Osteoblast (primary cell): ENCODE measurements at places on chromosomes 5 and 9. TPM values are rescaled to one million over a fixed set of nuclear protein-coding genes. Genes with fewer than 3 reads are reported as not detected.

DNA sequence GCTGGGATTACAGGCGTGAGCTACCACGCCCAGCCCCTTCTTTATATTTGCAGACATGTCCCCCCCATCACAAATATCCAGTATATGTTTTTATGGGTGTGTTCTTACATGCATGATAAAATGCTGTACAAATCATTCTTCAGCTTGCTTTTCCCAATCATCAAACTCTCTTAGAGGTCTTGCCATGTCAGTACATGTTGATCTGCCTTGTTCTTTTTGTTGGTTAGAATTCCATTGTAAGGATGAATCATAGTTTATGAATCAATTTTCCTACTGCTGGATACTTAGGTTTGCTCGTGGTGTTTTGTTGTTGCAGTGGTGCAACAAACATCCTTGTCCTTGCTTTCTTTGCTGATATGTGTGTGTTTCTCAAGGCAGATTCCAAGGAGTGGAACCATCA lies 79.9 kb upstream of the NEURL1B start:
- H3K36me3 ChIP-seq, result no peaks in the 10 kb centered on the region
- H3K27me3 ChIP-seq, result peaks cover 46% of the 10 kb centered on the region
- no peak overlapping the region for H3K4me3 ChIP-seq
- no peak overlapping the region for H3K27ac ChIP-seq
- H3K4me1 ChIP-seq, result peaks cover 11% of the 10 kb centered on the region

DNA sequence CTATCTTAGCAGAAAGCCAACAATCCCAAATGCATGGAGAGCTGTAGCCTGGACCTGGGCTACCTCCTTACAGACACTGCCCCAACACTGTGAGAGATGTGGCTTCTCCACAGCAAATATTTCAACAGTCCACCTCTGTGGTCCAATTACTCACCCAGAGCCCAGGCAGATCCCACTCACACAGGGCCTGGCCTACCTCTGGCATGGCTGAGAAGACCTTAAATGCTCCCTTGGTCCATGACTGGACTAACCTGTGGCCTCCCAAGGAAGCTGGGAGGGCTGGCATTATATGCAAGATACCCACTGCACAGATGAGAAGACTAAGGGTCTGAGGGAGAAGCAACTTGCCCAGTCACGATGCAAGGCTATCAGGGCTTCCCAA lies 22.8 kb upstream of the SLC25A51 start:
- no peaks in the 10 kb centered on the region for H3K27me3 ChIP-seq
- H3K36me3 ChIP-seq, result no peaks in the 10 kb centered on the region
- H3K4me1 ChIP-seq, result peaks cover 14% of the 10 kb centered on the region
- no peak overlapping the region for H3K27ac ChIP-seq
- no peak overlapping the region for H3K4me3 ChIP-seq

GRCh38 chr5:151315998-151316597 lies 12.5 kb upstream of the SLC36A3 start:
- no peak overlapping the region for H3K4me3 ChIP-seq
- H3K36me3 ChIP-seq, result no peaks in the 10 kb centered on the region
- DNase-seq, result peak; percentile 94
- no peaks in the 10 kb centered on the region for H3K4me1 ChIP-seq
- no peaks in the 10 kb centered on the region for H3K27me3 ChIP-seq

DNA sequence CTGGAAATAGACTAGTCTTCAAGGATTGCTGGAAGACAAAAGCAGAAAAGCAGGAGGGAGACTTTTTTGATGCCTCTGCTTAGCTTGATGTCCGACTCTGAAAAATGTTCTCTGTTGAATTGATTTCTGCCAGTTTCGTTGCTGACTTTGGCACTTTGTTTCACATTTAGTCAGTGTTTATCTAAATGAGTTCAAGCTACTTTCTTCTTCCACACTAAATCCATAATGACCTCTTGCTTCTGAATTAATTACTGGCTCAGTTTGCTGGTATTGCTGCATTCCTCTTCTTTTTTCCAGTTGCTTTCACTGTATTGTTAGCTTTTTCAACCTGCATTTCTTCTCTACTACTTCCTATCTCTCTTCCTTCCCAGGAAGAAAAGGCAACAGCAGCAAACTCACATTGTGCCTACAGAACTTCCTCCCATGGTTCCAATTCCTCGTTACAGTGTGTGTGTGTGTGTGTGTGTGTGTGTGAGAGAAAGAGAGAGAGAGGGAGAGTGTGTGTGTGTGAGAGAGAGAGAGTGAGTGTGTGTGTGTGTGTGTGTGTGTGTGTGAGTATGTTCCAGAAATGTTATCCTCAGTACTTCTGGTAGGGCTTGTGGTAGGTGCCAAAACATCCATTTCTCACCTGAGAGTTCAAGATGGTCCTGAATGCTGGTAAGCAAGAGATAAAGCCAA lies 234.8 kb downstream of the CSNK1G3 start:
- no peak overlapping the region for H3K27ac ChIP-seq
- H3K4me3 ChIP-seq, result no peak overlapping the region
- no peaks in the 10 kb centered on the region for H3K27me3 ChIP-seq
- no peaks in the 10 kb centered on the region for H3K36me3 ChIP-seq

- DNase-seq, result no peak
- no peaks in the 10 kb centered on the region for H3K36me3 ChIP-seq
- no peak overlapping the region for H3K4me3 ChIP-seq
- no peaks in the 10 kb centered on the region for H3K27me3 ChIP-seq
These were observed 25.3 kb upstream of the SLC1A3 start for GRCh38 chr5:36581070-36581469.

DNA sequence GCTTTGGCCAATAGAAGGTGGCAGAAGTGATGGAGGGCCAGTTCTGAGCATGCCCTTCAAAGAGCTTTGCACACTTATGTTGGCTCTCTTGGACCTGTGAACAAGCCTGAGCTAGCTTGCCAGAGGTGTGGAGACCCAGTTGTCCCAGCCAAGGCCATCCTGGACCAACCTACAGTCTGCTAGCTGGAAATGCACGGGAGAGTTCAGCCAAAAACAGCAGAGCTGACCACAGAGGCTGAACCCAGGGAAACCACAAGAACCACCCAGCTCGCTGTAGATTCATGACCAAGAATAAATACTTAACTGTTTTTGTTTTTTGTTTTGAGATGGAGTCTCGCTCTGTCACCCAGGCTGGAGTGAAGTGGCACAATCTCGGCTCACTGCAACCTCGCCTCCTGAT lies 65.4 kb upstream of the HAND1 start:
- peaks cover 5% of the 10 kb centered on the region for H3K4me1 ChIP-seq
- DNase-seq, result no peak
- no peak overlapping the region for H3K4me3 ChIP-seq
- H3K27ac ChIP-seq, result no peak overlapping the region
- peaks cover 46% of the 10 kb centered on the region for H3K27me3 ChIP-seq

GRCh38 chr5:115343855-115344254 lies 47.4 kb upstream of the CCDC112 start:
- peak; percentile 55 for DNase-seq
- no peaks in the 10 kb centered on the region for H3K36me3 ChIP-seq
- no peaks in the 10 kb centered on the region for H3K27me3 ChIP-seq
- peak overlapping the region; percentile 27 for H3K4me3 ChIP-seq
- peak overlapping the region; percentile 56 for H3K27ac ChIP-seq

DNA sequence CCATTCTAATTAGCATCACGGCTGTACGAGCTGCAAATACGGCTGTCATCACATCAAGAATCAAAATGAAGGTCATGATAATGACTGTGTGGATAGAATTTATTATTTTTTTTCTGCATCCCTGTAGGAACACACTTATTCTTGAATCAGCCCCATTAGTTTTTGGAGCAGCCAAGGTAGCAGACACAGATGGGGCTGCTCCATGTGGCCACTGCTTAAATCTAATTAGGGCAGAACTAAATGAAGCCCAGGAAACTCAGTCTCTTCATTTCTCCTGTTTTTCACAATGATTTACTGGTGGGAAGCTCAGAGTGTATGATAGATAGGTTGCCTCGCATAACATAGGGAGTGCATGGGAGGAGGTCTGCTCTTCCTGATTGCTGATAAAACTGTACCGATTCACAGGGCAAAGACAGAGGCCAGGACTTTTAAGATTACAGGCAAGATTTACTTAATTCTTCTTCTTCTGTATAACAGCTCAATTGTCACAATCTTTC lies 275.5 kb downstream of the GLIS3 start:
- no peak overlapping the region for H3K4me3 ChIP-seq
- no peak overlapping the region for H3K27ac ChIP-seq
- DNase-seq, result no peak
- H3K27me3 ChIP-seq, result no peaks in the 10 kb centered on the region
- H3K36me3 ChIP-seq, result no peaks in the 10 kb centered on the region
- no peaks in the 10 kb centered on the region for H3K4me1 ChIP-seq

DNA sequence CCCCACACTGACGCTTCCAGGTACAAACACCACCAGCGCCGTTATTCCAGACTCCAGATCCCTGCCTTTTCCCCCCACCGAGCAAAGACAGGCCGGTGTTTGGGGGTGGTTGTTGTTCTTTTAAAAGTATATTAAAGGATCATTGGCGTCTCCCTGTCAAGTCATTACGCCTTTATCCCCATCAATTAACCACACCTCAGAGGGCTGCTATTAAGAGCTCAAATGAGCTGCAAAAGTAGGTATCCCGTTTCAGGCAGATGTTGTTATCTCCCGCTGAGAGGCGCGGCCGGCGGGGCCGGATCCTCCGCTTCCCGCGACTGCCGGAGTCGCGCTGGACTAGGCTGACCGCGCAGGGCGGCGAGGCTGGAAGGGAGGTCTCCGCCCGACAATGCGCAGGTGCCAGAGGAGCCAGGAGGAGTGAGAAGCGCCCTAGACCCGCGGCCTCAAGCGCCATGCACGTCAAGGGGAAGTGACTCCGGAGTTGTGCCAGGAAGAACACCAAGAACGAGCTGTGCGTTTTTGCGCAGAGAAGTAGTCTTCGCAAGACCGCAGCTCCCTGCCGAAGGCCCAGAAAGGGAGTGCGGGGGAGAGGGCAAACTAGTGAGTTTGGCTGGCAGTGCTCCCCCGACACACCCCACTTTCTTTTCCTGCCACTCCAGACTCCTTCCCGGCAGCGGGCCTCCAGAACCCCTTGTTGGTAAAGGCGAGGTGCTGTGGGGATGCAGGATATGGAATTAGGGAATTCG lies 8.2 kb downstream of the NR2F1-AS1 start:
- H3K4me1 ChIP-seq, result no peaks in the 10 kb centered on the region
- H3K36me3 ChIP-seq, result peaks cover 3% of the 10 kb centered on the region
- H3K4me3 ChIP-seq, result peak overlapping the region; percentile 54
- peak; percentile 78 for DNase-seq
- H3K27me3 ChIP-seq, result no peaks in the 10 kb centered on the region

GRCh38 chr9:120412425-120412951 lies 167.5 kb downstream of the CDK5RAP2 start:
- H3K4me3 ChIP-seq, result no peak overlapping the region
- no peaks in the 10 kb centered on the region for H3K27me3 ChIP-seq
- H3K36me3 ChIP-seq, result peaks cover 48% of the 10 kb centered on the region
- H3K27ac ChIP-seq, result peak overlapping the region; percentile 82
- peak; percentile 92 for DNase-seq

GRCh38 chr5:34915856-34916192 lies 313 bp downstream of the BRIX1 start:
- no peaks in the 10 kb centered on the region for H3K27me3 ChIP-seq
- peaks cover 29% of the 10 kb centered on the region for H3K4me1 ChIP-seq
- peak overlapping the region; percentile 96 for H3K4me3 ChIP-seq
- peaks cover 31% of the 10 kb centered on the region for H3K36me3 ChIP-seq

- H3K36me3 ChIP-seq, result no peaks in the 10 kb centered on the region
- H3K27ac ChIP-seq, result peak overlapping the region; percentile 40
- H3K4me3 ChIP-seq, result peak overlapping the region; percentile 90
These were observed 588 bp upstream of the PLPP1 start for GRCh38 chr5:55535199-55535905.

- no peaks in the 10 kb centered on the region for H3K36me3 ChIP-seq
- DNase-seq, result no peak
- no peak overlapping the region for H3K27ac ChIP-seq
- peaks cover 7% of the 10 kb centered on the region for H3K27me3 ChIP-seq
- no peak overlapping the region for H3K4me3 ChIP-seq
These were observed 24.9 kb upstream of the C5orf63 start for GRCh38 chr5:127098241-127098640.

GRCh38 chr9:82148901-82149461 lies 160.4 kb downstream of the SPATA31D1 start:
- H3K27ac ChIP-seq, result peak overlapping the region; percentile 52
- H3K36me3 ChIP-seq, result no peaks in the 10 kb centered on the region
- DNase-seq, result no peak

DNA sequence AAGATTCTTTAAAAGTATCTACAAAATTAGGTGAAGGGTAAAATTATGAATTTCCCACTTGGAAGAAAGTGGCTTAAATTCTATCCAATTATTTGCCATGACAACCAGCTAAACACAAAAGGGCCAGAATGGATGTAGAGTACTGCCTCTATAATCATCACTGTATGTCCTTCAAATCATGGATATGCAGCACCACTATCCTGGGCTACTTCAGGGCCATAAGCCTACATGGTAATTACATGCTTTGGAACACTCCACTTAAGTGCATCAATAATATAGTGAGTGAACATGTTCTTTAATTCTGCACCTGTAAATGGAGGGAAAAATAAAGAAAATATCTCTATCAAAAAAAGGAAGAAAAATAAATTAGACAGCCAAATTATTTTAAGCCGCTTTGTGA lies 575.2 kb downstream of the ISL1 start:
- no peaks in the 10 kb centered on the region for H3K4me1 ChIP-seq
- no peaks in the 10 kb centered on the region for H3K27me3 ChIP-seq
- no peak overlapping the region for H3K27ac ChIP-seq
- DNase-seq, result no peak
- H3K4me3 ChIP-seq, result no peak overlapping the region

GRCh38 chr9:73743826-73744225 lies 592.2 kb downstream of the ANXA1 start:
- no peak overlapping the region for H3K4me3 ChIP-seq
- no peaks in the 10 kb centered on the region for H3K27me3 ChIP-seq
- H3K4me1 ChIP-seq, result no peaks in the 10 kb centered on the region
- DNase-seq, result no peak
- H3K27ac ChIP-seq, result no peak overlapping the region
- no peaks in the 10 kb centered on the region for H3K36me3 ChIP-seq

- DNase-seq, result peak; percentile 77
- H3K36me3 ChIP-seq, result no peaks in the 10 kb centered on the region
- H3K4me1 ChIP-seq, result no peaks in the 10 kb centered on the region
- H3K27me3 ChIP-seq, result no peaks in the 10 kb centered on the region
These were observed 26.4 kb downstream of the ZDHHC11B start for GRCh38 chr5:757931-758697.

GRCh38 chr9:108688676-108689075 lies 167.1 kb downstream of the ACTL7B start:
- H3K27me3 ChIP-seq, result no peaks in the 10 kb centered on the region
- H3K4me3 ChIP-seq, result no peak overlapping the region
- H3K27ac ChIP-seq, result peak overlapping the region; percentile 85
- DNase-seq, result no peak
- peaks cover 19% of the 10 kb centered on the region for H3K4me1 ChIP-seq

Gene CDKN2B-AS1
- total RNA-seq, result 15.2 and 16.5 TPM in 2 replicates

Gene SLC4A9
- not detected in 2 replicates for total RNA-seq

Gene NEUROG1
- total RNA-seq, result not detected in 2 replicates

Gene PCDHA1
- total RNA-seq, result not detected in 2 replicates

Gene TEX48
- total RNA-seq, result not detected in 2 replicates

Gene GMCL2
- total RNA-seq, result not detected in 2 replicates

Gene ZNF366
- total RNA-seq, result not detected in 2 replicates

Gene KDM3B
- 48.3 and 53.2 TPM in 2 replicates for total RNA-seq

Gene ZNF454
- total RNA-seq, result 2.5 and 3.8 TPM in 2 replicates
